Type B pancreatic cell (in vitro differentiated cells): ENCODE measurements at places on chromosomes 2 and 18.
A peak's percentile ranks its signal among the peaks of the same experiment; 100 is the strongest.

GRCh38 chr2:16442971-16443370, 222.7 kb downstream of the CYRIA start:
- no peak overlapping the region for H3K27ac ChIP-seq
- no peak overlapping the region for H3K4me3 ChIP-seq
- no peak for DNase-seq
- peaks cover 10% of the 10 kb centered on the region for H3K4me1 ChIP-seq
- peaks cover 6% of the 10 kb centered on the region for H3K36me3 ChIP-seq

DNA sequence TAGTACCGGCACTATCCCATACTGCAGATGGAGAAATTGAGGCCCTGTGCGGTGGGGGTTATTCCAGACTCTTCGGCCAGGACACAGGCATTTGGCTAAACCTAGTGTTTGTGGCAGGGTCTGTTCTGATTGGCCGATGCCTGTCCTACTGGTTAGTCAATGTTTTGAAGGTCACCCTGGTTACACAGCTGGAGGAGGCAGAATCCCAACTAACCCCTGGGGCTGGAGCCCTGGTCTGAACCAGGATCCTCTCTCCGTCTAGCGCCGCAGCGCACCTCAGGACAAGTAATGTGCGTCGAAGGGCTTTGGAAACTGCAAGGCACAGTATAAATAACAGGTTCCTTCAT, 19.4 kb downstream of the TEX44 start:
- no peaks in the 10 kb centered on the region for H3K27me3 ChIP-seq
- peaks cover 33% of the 10 kb centered on the region for H3K4me1 ChIP-seq
- peak overlapping the region; percentile 71 for H3K4me3 ChIP-seq
- no peaks in the 10 kb centered on the region for H3K36me3 ChIP-seq

- peaks cover 24% of the 10 kb centered on the region for H3K27me3 ChIP-seq
- no peak overlapping the region for H3K27ac ChIP-seq
- no peaks in the 10 kb centered on the region for H3K36me3 ChIP-seq
Measured at GRCh38 chr2:159985656-159986055, 76.8 kb downstream of the PLA2R1 start.

DNA sequence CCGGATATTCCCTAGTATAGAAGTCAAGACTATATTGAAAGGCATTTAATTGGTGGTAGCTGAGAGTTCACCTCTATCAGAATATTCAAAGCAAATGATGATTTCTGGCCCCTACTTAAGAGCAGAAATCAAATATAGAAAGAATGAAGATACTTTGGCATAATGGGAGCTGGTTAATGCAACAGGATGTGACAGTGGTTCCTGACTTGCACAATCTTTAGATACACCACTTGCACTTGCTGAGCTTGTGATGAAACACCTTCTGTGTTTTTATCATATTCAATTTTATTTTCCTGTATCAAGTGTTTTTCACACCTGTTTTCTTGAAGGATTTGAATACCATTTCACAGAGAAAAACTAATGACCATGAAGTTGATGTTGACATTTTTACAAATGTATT, 124.1 kb upstream of the CDH19 start:
- no peak overlapping the region for H3K27ac ChIP-seq
- H3K27me3 ChIP-seq: no peaks in the 10 kb centered on the region
- no peak for DNase-seq
- no peak overlapping the region for H3K4me3 ChIP-seq
- no peaks in the 10 kb centered on the region for H3K4me1 ChIP-seq
- no peaks in the 10 kb centered on the region for H3K36me3 ChIP-seq

GRCh38 chr2:168526641-168527040, 70.6 kb downstream of the CERS6 start:
- no peak for DNase-seq
- peak overlapping the region; percentile 27 for H3K4me3 ChIP-seq
- H3K27me3 ChIP-seq: no peaks in the 10 kb centered on the region
- H3K4me1 ChIP-seq: peaks cover 57% of the 10 kb centered on the region
- H3K36me3 ChIP-seq: peaks cover 9% of the 10 kb centered on the region

DNA sequence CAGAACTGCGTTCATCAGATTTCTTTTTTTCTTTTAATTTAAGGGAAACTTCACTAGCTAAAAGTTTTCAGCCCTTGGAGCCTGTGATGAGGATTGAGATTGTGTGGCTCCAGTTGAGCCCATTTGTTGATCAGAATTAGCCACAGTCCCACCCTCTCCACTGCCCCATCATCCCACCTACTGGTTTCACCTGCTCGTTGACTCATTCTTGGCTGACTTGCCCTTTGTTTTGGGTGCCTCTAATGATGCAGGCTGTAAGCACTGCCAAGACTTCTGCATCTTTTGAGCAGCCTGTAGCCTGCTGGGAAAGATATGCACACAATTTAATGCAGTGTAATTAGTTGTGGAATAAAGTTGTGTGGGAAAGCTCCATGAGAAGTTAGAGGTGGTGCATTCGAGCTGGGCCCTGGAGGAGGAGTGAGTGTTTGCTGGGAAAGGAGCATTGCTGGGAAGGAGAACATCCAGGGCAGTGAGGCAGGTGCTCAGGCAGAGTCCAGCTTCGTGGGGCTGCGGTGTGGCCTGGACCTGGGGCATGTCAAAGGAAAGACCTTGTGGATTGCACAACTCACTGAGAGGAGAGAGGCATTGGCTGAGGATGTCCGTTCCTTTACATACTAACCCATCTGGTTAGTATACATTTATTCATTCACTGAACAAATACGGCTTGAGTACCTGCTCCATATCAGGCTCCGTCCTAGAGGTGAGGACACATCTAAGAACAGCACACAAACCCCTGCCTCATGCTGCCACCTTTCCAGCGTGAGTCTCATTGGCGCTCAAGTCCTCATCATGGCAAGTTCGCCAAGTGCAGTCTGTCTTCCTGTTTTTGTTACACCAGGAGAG, 18.2 kb downstream of the ASPRV1 start:
- no peak for DNase-seq
- H3K4me1 ChIP-seq: peaks cover 3% of the 10 kb centered on the region
- peaks cover 23% of the 10 kb centered on the region for H3K36me3 ChIP-seq
- no peak overlapping the region for H3K27ac ChIP-seq
- H3K27me3 ChIP-seq: no peaks in the 10 kb centered on the region

DNA sequence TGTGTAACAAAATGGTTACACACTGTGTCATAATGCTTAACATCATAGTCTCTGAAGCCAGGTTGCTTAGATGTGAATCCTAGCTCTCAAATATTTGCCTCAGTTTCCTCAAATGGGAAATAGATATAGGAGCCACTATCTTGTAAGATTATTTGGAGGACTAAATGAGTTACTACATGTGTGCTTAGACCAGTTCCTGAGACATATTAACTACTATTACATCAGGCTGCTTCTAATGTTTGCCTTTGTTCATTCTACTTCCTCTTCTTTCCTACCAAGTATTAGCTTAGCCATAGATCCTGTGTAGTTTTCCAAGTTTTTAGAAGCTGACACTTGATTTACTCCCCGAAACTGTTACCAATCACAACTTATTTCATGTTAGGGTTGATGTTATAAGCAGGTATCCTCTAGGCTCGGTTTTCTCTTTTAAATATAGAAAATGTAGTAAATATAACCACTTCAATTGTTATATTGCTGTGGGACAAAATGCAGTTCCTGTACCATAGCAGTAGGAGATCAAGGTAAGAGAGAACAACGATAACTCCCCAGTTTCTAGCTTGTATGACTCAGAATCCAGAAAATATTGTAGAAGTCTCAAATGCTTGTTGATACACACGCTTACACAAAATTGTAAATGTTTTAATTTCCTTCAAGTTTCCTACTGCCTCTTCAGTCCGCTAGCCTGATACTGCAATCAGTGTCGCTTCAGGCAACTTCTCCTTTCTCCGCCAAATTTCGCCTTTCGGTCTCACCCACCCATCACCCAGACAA, 751 bp upstream of the DNAJC10 start:
- H3K27ac ChIP-seq: no peak overlapping the region
- no peaks in the 10 kb centered on the region for H3K36me3 ChIP-seq
- no peak for DNase-seq
- no peak overlapping the region for H3K4me3 ChIP-seq
- H3K27me3 ChIP-seq: no peaks in the 10 kb centered on the region
- H3K4me1 ChIP-seq: no peaks in the 10 kb centered on the region

- H3K27me3 ChIP-seq: no peaks in the 10 kb centered on the region
- peaks cover 28% of the 10 kb centered on the region for H3K4me1 ChIP-seq
- peak overlapping the region; percentile 71 for H3K27ac ChIP-seq
- peak overlapping the region; percentile 26 for H3K4me3 ChIP-seq
- DNase-seq: no peak
- H3K36me3 ChIP-seq: no peaks in the 10 kb centered on the region
Measured at GRCh38 chr2:26627350-26628105, 13.6 kb downstream of the CIB4 start.

- H3K27me3 ChIP-seq: no peaks in the 10 kb centered on the region
- H3K4me1 ChIP-seq: peaks cover 4% of the 10 kb centered on the region
- DNase-seq: no peak
- no peak overlapping the region for H3K4me3 ChIP-seq
- no peak overlapping the region for H3K27ac ChIP-seq
Measured at GRCh38 chr18:76672627-76673026, 149.7 kb upstream of the ZNF236 start.
